ENCODE measurements at places on chromosomes 5 and 9. TPM values are rescaled to one million over a fixed set of nuclear protein-coding genes. Genes with fewer than 3 reads are reported as not detected.
A peak's percentile ranks its signal among the peaks of the same experiment; 100 is the strongest.

- DNase-seq: no peak
These were observed 298.4 kb downstream of the TLE1 start for GRCh38 chr9:81390792-81391456.

DNA sequence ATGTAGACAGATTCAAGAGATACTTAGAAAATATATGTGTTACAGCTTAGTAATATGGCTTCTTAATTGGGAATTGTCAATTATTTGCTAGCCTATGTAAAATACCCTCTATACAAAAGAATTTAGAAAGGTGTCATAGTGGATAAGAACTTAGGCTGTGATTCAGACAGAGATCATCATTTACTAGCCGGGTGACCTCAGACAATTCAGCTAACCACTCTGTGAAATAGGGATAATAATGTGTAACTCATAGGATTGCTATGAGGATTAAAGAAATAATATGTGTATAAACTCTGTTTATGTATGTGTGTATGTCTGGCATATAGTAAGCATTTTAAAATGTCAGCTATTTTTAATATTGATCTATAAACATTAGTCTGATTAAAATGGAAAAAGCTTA is 5.9 kb upstream of the LARS1 start:
- no peak for DNase-seq

- no peak for DNase-seq
These were observed 2.7 kb downstream of the CDO1 start for GRCh38 chr5:115813719-115814118.

Gene RAPGEF1
- total RNA-seq: 63.4 TPM

Gene SLCO4C1
- 1.8 TPM for total RNA-seq

DNA sequence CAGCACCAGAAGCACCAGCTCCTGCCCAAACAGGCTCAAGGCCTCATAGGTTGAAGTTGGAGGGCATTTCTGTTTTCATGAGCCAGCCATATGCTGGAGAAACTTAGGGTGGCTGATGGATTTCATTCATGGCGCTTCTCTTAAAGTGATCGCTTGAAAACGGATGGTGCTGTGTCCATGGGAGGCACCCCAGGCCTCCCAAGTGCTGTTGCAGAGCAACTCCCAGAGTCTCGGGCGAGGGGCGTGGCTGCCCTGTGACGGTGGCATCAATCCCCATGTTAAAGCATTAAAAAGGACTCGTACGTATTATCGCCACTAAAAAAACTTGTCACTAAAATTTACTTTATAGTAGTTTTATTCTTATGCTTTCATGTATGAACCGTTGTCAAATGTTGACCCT is 128.3 kb downstream of the MRPL36 start:
- no peak for DNase-seq

GRCh38 chr9:994005-994404 is 17.6 kb downstream of the DMRT3 start:
- DNase-seq: no peak

Gene PCDHGB1
- 6.6 TPM for total RNA-seq

DNA sequence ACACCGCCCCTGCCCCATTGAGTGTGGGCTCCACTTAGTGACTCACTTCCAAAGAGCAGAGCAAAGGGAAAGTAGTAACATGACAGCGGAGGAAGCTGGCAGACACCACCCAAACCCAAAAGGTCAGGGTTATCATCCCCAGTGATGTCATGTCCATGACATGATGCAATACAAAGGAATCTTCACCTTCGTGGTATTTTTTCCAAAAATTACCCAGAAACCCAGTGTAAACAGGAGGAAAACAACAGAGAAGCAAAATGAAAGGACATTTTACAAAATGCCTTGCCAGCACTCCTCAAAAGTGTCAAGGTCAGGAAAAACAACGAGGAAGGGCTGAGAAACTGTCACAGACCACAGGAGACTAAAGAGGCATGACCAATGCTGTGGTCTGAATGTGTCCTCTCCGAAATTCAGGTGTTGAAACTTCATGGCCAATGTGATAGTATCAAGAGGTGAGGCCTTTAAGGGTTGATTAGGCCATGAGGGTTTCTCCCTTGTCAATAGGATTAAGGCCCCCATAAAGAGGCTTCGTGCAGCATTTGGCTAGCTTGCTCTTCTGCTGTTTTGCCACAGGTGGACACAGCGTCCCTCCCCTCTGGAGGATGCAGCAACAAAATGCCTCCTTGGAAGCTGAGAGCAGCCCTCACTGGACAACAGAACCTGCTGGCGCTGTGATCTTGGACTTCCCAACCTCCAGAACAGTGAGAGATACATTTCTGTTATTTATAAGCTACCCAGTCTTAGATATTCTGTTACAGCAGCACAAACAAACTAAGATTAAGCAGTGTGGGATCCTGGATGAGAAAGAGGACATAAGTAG is 30.5 kb upstream of the MED10 start:
- DNase-seq: peak; percentile 23

DNA sequence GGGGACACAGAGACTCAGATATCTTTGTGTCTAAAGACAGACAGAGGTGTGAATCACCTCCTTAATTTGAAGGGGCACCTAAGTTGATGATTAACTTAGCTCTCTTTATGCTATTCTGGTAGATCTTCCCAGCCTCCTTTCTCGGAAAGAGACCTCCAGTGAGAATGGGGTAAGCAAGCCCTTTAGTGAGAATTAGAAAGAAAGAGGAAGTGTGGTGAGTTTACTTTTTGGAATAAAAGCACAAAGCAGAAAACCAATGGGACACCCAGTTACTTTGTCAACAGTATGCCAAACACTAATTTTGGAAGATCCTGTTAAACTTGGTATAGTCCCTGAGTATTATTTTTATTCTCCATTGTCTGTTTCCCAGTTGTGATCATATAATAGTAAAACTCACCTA is 302.8 kb upstream of the RASA1 start:
- DNase-seq: no peak

Gene RGS7BP
- total RNA-seq: 1.6 TPM

DNA sequence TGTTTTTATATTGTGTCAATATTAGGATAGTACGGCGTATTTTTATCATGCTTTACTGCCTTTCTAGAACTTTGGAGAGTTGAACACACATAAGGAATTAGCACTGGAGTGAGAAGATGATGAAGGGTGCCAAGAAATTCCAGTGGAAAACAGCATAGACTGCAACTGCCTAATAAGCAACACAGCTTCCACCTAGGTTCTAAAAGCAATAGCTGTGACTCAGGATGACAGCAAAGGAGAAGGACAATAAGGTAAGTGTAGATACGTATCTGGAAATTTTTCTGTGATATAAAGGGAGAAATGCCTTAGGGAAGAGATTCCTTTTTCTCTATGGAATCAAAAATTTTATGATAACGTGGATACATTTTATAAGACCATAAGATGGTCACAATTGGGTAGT is 7.4 kb downstream of the PTPRD start:
- no peak for DNase-seq

Data from endodermal cell (in vitro differentiated cells).